ENCODE measurements at places on chromosomes 2 and 18. TPM values are rescaled to one million over a fixed set of nuclear protein-coding genes. Genes with fewer than 3 reads are reported as not detected.

The GALNT14 gene
- 37.6 TPM for polyA plus RNA-seq

The NETO1 gene
- 0.50 TPM for polyA plus RNA-seq

The SPATA3 gene
- not detected for polyA plus RNA-seq

The TPO gene
- 0.08 TPM for polyA plus RNA-seq

The FAM124B gene
- polyA plus RNA-seq, result 2.4 TPM

The RAB3GAP1 gene
- 52.1 TPM for polyA plus RNA-seq

The FAP gene
- polyA plus RNA-seq, result 12.9 TPM

The SLC19A3 gene
- 9.3 TPM for polyA plus RNA-seq

The CD28 gene
- 2.1 TPM for polyA plus RNA-seq

The TYW5 gene
- polyA plus RNA-seq, result 12.9 TPM

The CBLN2 gene
- polyA plus RNA-seq, result 10.1 TPM

The C2orf15 gene
- 13.5 TPM for polyA plus RNA-seq

The MYO7B gene
- polyA plus RNA-seq, result 18.0 TPM

The DYNAP gene
- polyA plus RNA-seq, result not detected

The CLEC4F gene
- 0.08 TPM for polyA plus RNA-seq

The VWC2L gene
- polyA plus RNA-seq, result 0.07 TPM

The CD207 gene
- polyA plus RNA-seq, result 0.18 TPM

The REG3G gene
- not detected for polyA plus RNA-seq

The TMEM247 gene
- not detected for polyA plus RNA-seq

The FSHR gene
- polyA plus RNA-seq, result not detected

The COL3A1 gene
- polyA plus RNA-seq, result 1,011 TPM

The CXCR1 gene
- polyA plus RNA-seq, result not detected

The SPEG gene
- polyA plus RNA-seq, result 9.4 TPM

The NT5DC4 gene
- 0.12 TPM for polyA plus RNA-seq
